Bronchial epithelial cell (primary cell): ENCODE measurements at places on chromosomes 11 and 22. TPM values are rescaled to one million over a fixed set of nuclear protein-coding genes. Genes with fewer than 3 reads are reported as not detected.
A peak's percentile ranks its signal among the peaks of the same experiment; 100 is the strongest.

GRCh38 chr22:43515902-43516301 is 104.1 kb downstream of the MPPED1 start:
- DNase-seq, result no peak

DNA sequence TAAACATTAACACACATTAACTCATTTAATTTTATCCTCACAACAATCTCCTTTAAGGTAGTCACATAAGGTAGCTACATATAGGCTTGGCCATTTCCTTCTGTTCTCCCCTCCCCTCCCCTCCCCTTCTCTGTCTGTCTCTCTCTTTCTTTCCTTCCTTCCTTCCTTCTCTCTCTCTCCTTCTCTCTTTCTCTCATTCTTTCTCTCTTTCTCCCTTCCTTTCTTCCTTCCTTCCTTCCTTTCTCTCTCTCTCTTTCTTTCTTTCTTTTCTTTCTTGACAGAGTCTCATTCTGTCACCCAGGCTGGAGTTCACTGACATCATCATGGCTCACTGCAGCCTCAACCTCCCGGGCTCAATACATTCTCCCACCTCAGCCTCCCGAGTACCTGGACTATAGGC is 22.3 kb upstream of the NUP160 start:
- no peak for DNase-seq

GRCh38 chr22:46557736-46558480 is 20.5 kb upstream of the CELSR1 start:
- peak; percentile 79 for DNase-seq

- peak; percentile 54 for DNase-seq
These were observed 120.1 kb upstream of the SLC5A12 start for GRCh38 chr11:26841818-26842473.

- DNase-seq, result no peak
These were observed 41.4 kb downstream of the PPFIBP2 start for GRCh38 chr11:7555052-7555699.

Gene HEPHL1
- 0.26 and 0.51 TPM in 2 replicates for total RNA-seq

Gene CD81
- 133 and 219 TPM in 2 replicates for total RNA-seq
